ENCODE measurements at places on chromosomes 13 and 19.

GRCh38 chr13:98022210-98022609 lies 68.7 kb downstream of the IPO5 start:
- peak; percentile 75 for DNase-seq

GRCh38 chr13:77316430-77316829 lies 10.5 kb downstream of the MYCBP2 start:
- DNase-seq: no peak

GRCh38 chr19:19417628-19418245 lies 12.3 kb downstream of the GATAD2A start:
- DNase-seq: no peak

- peak; percentile 61 for DNase-seq
Measured at GRCh38 chr19:18366021-18366435, 19.9 kb upstream of the GDF15 start.

GRCh38 chr13:63629591-63629990 lies 2213.9 kb upstream of the PCDH20 start:
- DNase-seq: no peak

DNA sequence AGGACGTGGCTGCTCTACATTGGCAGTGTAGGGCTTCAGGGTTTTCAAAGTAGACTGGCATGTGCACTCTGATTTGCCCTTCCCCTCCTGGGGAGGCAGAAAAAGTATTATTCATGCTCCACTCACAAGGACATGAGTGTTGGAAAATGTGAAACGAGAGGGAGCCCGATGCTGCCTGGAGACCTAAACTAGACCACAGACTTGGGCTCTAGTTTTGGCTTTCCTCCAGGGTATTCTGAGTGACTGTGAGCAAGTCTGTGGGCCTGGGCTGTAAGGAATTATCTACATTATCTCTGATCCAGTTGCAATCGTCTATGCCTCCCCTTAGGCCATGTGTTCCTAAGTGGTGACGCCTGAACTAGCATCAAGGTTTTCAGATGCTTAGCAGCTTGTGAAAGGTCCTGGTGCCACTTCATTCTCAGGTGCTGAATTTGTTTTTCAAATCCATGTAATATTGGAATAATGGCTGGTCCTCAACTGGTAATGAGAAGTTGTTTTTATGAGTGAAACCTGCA lies 55.0 kb downstream of the MRPL57 start:
- DNase-seq: no peak

DNA sequence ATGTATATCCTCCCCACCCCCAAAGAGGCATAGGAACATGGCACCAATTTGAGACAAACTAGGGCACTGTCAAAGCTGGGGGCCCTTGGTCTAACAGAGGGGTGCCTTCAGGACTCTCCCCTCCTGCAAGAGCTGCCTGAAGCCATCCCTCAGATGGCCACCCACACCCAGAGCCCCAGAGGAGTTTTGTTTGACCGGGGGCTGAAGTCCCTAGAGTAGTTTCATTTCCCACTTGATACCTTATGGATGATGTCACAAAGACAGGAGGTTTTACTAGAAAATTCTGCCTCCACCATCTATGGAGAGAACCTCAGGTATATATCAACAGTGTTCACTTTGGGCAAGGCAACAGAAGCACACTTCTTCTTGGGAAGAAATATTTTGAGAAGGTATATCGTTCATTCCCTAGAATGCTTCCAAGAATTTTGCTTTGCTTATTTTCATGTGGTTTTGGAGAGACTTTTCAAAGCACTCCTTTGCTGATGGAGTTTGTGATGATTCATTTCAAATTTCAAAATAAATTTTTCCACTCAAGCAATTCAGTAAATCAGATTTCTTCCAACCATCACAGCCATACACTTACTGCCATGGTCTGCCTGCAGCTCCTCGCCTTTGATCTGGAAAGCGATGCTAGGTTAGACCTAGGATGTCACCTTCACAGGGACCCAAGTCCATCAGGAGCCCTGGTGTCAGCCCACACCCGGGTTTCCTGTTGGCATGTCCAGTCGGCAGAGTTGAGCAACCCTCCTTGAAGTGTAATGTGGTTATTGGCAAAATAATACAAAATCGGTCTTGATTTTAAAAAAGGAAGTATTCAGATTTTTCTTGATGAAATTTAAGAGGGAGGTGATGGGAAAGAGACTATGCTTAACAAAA lies 207.0 kb downstream of the SHISA2 start:
- no peak for DNase-seq

DNA sequence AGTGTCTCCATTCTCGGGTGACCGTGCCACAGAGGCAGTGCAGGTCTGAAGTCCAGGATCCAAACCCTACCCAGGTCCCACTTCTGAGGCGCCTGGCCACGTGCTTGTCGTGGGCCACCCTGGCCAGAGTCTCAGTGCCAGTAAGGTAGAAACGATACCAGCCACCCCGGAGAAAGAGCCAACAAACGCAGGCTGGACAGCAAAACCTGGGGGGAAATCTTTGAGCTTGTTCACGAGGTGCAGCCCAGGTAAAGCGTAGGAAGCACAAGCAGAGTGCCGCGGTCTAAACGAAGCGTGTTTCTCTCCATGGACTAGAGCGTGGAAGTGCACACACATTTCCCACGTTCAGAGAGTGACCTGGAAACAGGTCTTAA lies 95.6 kb downstream of the ATP11A start:
- DNase-seq: no peak

- DNase-seq: no peak
Measured at GRCh38 chr13:99514801-99515200, 13.5 kb downstream of the TM9SF2 start.
